ENCODE measurements at places on chromosomes 16 and 17.

DNA sequence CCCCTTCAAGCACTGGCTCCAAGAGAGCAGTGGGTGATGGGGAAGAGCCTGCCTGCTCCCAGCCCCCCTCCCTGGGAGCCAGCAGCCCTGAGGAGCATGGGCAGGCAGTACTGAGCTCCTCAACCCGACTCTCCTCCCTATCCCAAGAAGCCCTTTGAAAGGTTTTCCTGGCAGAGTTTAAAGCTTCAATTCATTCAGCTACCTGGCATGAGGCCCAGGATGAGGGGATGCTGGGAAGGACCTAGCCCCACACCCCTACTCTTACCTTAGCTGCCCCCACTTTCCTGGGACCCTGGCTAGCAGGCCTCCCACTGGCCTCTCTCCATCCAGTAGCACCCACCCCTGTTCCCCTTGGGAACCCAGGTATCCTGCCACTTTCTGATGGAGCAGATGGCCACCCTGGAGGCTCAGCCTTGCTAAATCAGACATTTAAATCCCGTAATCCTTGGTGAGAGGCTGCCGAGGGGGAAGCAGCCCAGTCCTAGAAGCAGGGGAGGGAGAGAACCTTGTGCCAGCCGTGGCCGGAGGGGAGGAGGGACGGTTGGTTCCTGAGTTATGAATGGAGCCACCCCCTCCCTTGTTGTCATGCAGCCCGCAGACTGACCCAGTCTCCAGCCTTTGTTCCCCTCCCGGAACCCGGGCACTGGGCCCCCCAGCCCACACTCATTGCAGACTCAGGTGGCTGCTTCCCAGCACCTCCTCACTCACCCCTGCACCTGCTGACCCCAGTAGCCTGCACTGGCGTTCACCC, 17.1 kb downstream of the ATP1B2 start:
- no peak for DNase-seq

DNA sequence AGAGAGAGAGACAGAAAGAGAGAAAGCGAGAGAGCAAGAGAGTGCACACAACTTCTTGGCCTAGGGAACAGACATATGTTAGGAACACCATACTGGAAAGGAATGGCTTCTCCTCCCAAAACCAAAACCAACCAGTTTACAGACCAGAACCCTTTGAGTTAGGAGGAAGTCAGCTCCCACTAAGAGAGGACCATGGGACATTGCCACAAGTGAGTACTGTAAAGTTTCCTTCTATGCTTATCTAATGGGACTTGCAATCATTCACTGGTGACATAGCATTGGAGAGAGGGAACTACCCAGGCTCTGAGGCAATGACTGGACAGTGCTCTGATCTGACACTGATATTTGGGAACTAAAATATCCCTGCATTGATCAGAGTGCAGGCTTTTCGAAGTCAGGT, 32.4 kb downstream of the TBC1D3B start:
- no peak for DNase-seq

DNA sequence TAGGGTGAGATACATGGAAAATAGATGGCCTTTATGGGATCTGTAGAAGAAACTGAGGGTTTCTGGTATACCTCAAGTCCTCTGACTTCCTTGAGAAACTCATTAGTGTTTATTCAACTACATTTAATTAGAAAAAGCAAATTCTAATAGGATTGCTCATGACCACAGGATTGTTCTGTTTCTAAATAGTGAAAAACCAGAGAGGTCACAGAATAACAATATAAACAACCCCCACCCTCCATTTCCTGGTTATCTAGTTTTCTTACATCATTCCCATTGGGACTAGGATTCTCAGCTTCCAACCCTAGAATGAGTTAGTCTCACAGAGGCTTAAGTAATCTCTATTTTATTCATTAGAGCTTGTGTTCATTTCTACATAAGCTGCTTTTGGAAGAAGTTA, 30.0 kb downstream of the SF3B3 start:
- DNase-seq: peak; percentile 77

GRCh38 chr17:46763416-46763815, 55.1 kb downstream of the WNT3 start:
- DNase-seq: no peak

GRCh38 chr17:67562005-67562404, 155.7 kb upstream of the NOL11 start:
- DNase-seq: no peak

GRCh38 chr16:75745823-75746222, 19.5 kb upstream of the CPHXL start:
- no peak for DNase-seq

All from non-pigmented ciliary epithelial cell (primary cell).